Stimulated activated CD8-positive, alpha-beta memory T cell treated with anti-CD3 and anti-CD28 coated beads, Interleukin-7, amount 100 ng/mL, for 1 hour (primary cell): ENCODE measurements at places on chromosomes 4 and X.

DNA sequence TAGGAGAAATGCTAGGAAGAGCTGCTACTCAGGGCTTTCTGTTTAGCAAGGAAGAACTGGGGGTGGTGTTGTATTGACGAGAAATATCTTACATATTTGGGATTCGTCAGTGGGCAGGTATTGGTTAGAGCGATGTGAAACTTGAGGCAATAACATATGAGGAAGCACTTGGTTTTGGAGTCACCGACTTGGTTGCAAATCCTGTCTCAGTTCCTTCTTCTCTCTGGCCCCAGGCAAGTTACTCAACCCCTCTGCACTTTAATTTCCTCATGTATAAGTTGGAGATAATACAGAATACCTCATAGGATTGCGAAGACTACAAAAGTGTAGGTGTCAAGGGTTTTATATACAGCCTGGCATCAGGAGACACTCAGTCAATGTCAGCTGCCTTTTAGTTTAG, 34.1 kb downstream of the GPAT3 start:
- no peak for DNase-seq

- no peak for DNase-seq
Observed at GRCh38 chr4:102868153-102868780, 525 bp upstream of the CISD2 start.

DNA sequence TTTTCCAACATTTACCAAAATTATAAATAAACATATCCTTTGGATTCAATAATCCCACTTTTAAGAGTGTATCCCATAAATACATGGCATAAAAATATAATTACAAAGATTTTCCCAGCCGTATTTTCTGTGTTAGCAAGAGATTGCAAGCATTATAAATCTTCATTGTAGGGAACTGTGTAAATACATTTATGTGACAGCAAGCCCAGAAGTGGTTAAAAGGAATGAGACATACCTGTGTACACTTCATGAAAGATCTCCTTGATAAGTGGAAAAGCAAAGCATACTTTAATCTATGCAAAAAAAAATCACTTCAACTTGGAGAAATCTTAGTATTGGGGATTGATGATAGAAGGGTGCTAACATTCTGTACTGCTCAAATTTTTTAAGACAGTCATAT, 173.1 kb downstream of the GASK1B start:
- DNase-seq: no peak

DNA sequence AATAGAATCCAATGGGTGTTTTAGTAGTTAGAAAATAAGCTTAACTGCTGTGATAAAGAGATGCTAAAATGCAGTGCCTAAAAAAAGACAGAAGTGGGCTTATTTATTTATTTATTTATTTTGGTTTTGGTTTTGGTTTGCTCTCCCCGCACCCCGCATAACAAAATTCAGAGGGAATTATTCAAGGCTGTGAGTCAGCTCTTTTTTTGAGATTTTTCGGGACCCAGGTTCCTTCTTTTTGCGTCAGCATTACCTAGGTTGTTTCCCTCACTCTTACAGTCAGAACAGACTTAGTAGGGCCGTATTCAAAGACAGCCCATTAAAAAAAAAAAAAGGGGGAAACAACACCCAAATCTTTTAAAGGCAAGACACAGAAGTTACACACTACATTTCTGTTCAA, 1495.5 kb upstream of the ADGRL3 start:
- no peak for DNase-seq
